ENCODE measurements at places on chromosomes 13 and 19.
A peak's percentile ranks its signal among the peaks of the same experiment; 100 is the strongest.

- peak; percentile 54 for DNase-seq
Measured at GRCh38 chr19:13031917-13032623, 36.8 kb downstream of the NFIX start.

DNA sequence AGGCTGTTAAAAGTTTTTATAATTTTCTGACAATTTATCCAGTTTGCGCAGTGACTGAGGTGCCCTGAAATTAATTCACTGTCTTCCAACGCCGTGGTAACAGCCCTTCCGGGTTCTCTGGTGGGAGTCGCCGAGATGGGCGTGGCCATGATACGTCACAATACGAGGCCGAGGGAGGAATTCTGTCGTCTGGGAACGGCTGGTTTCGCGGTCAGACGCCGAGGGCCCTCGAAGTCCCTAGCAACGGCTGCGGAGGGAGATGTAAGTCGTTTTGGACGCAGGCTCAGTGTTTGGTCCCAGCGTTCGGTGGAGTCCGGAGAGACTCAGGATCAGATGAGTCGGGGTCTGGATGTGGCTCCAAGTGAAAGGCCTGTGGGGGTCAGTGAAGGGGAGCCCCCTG, 21.7 kb downstream of the ZNF613 start:
- peak; percentile 87 for DNase-seq

GRCh38 chr19:2841855-2842574, 740 bp downstream of the ZNF555 start:
- peak; percentile 34 for DNase-seq

- no peak for DNase-seq
Measured at GRCh38 chr13:31369213-31369612, 169.4 kb downstream of the B3GLCT start.

DNA sequence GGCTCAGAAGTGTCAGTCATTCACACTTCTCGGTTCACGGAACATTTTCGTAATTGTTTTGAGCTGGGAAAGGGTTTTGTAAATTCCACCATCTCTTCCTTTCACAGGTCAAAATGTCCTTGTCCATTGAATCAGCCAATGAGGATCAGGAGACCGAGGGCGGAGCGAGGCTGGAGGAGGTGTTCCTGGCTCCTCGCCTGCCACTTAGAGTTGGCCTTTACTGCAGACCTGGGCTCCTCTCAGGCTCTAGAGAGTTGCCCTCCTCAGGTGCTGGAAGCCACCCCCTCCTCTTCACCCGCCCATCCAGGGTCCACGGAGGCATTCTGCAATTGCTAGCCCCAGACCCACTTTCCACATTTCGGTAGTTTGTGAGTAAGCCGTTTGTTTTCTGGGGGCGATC, 370.4 kb downstream of the IRS2 start:
- no peak for DNase-seq

GRCh38 chr19:52296400-52296772, 583 bp upstream of the ZNF480 start:
- DNase-seq: no peak
